ENCODE measurements at places on chromosomes 13 and 19.

- DNase-seq = no peak
Measured at GRCh38 chr13:112727581-112727980, 37.7 kb downstream of the ATP11A start.

- DNase-seq = no peak
Measured at GRCh38 chr13:67506407-67506806, 276.3 kb upstream of the PCDH9 start.

- no peak for DNase-seq
Measured at GRCh38 chr13:40059540-40060232, 404.2 kb downstream of the COG6 start.

DNA sequence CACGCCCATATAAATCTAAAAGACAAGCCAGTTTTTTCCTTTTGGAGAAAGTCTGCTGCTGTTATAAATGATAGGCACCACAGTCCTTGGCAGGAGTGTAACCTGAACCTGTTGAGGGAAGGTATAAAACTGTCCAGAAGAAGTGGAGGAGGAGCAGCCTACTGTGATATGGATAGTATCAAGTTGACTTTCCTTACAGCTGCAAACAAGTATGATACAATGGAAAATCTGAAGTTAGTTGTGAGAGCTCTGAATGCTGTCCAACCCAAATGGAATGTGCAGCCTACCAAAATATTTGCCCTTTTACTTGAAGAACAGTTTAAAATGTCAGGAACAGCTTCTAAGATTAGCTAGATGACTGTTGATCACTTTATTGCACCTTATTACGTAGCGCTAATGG is 399.6 kb downstream of the FGF14 start:
- DNase-seq = no peak

- no peak for DNase-seq
Measured at GRCh38 chr19:33063753-33064457, 783 bp downstream of the RHPN2 start.

GRCh38 chr19:2604747-2605329 is 97.7 kb downstream of the GNG7 start:
- DNase-seq = no peak

GRCh38 chr13:59444210-59444857 is 719.4 kb downstream of the DIAPH3 start:
- DNase-seq = no peak

GRCh38 chr19:46186101-46186716 is 38.2 kb downstream of the IGFL2 start:
- DNase-seq = no peak

DNA sequence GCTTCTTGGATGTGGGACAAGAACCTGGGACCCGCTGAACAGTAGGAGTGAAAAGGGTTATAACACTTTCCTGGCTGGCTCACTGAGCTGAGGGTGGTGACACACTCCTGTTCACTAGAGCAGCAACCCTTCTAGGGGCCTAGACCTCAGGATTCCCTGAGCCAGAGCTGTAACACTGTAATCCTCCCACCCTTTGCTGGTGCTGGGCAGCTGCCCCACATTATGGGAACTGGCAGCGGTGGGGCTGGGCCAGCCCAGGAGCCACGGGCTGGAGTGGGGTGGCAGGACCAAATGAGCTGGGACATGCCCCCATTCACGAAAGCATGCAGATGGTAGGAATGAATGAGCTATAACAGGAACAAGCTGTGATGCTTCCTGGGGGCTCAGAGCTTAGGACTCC is 110.6 kb downstream of the B3GLCT start:
- no peak for DNase-seq

GRCh38 chr13:36370108-36370429 is 23.9 kb upstream of the SPART start:
- DNase-seq = no peak

DNA sequence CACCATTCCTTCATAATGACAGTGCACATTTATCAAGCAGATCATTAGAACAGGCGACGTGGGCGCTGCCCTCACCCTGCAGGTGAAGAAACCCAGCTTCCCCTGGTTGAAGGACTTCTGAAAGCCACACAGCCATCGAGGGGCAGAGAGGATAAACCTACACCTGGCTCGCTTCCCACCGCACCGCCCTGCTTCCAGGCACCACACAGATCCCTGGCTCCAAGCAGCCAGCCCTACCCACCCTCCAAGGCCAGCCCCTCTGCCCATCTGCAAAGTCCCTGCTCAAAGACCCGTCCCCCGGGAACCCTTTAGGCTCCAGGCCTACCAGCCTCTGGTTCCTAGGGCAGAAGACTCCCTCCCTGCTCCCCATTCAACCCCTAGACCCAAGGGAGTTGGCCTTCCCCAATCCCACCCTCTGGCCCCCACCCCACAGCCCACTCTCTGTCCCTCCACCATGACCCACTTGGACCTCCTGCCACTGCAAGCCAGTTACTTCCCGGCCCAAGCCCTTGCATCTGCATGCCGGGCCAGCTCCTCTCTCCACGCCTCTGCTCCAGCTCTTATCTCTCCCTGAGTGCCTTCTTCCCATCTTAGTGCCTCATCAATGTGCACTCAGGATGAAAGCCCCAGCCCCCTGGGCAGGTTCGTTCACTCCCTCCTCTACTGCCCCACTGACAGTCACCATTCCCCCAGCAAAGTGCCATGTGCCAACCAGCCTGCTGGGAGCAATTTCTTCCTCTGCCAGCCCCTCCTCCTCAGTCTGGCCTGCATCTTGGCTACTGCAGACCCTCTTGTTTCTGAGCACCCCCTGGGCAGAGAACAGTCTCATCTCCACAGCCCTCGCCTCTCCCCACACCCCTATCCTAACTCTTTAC is 28.0 kb downstream of the PEPD start:
- no peak for DNase-seq

- no peak for DNase-seq
Measured at GRCh38 chr13:98222081-98222554, 45.0 kb upstream of the RNF113B start.

DNA sequence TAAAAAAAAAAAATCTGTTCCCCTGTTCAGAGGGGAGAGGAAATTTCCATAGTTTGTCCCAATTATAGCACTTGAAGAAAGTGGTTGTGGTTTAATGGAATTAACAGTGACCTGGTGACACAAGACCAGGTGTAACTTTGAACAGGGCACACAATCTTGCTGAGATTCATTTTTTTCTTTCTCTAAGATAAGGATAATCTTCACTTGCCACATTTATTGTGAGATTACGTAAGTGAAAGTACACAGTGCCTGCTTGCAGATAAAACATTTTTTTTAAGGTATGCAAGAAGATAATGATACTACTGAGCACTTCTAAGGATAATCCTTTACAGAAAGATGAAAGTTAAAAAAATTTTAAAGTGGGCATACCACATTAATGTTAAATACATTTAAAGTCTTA is 448.1 kb downstream of the DIAPH3 start:
- DNase-seq = no peak

GRCh38 chr13:23086968-23087623 is 93.7 kb upstream of the SGCG start:
- DNase-seq = no peak

- no peak for DNase-seq
Measured at GRCh38 chr13:34620862-34621261, 321.2 kb upstream of the NBEA start.

DNA sequence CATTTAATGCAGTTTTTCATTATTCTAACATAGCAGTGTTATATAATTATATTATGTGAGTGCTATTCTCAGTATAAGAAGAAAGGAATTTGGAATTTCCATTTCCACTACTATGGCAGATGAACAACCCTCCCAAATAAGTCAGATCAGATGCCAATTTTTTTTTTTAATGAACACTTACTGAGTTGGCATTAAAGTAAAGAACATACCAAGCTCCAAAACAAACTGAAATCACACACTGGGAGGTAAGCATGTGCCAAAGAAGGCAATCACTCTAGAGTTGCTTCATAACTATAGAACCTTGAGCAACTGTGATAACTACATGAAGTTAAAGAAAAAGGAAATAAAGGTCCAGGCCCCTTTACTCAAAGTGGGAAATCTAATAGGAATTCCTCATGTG is 90.3 kb downstream of the RNF17 start:
- DNase-seq = no peak

GRCh38 chr13:107807306-107808073 is 407.8 kb downstream of the LIG4 start:
- DNase-seq = peak; percentile 89

DNA sequence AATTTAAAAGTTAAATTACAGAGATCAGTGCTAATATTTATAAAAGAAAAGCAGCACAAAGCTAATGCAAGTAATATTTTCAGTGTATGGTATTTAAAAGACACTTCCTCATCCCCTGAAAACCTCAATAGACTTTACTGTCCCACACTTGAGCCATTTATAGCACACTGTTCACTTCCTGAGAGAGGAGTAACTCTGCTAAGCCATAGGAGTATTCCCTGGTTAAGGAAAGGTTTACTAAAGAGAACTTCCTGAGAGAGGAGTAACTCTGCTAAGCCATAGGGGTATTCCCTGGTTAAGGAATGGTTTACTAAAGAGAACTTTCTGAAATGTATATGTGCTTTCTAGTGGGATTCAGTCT is 159.4 kb downstream of the NHLRC3 start:
- no peak for DNase-seq

- DNase-seq = no peak
Measured at GRCh38 chr13:20521364-20522115, 4.1 kb downstream of the CRYL1 start.

- DNase-seq = no peak
Measured at GRCh38 chr19:1438933-1439354, 748 bp downstream of the RPS15 start.

DNA sequence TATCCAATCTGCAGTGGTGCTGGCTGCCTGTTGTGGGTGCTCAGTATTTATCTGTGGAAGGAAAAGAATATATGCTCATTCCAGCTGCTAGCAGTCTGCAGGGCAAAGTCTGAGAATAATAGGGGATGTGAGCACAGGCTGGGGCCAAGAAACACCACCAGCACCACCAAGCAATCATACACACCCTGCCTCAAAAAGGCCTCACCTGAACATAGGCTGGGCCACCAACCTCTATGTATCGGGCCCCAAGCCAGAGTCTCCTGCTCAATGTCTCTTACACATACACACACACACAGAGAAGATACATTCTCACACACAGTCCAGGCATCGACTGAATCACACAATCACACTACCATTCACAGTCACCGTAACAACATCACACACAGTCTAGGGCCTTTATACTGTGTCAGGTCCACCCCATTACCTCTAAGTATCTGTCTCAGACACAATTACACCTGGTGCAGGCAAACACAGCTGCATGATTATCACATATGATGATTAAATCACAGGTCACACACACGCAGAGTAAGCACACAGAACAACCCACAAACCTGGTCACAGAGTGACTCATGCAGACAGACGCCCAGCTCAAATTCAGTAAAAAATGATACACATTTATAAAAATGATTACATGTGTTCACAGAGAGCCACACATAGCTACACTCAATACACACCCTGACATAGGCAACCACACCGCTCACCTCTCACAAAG is 1.3 kb upstream of the ZSCAN22 start:
- no peak for DNase-seq

DNA sequence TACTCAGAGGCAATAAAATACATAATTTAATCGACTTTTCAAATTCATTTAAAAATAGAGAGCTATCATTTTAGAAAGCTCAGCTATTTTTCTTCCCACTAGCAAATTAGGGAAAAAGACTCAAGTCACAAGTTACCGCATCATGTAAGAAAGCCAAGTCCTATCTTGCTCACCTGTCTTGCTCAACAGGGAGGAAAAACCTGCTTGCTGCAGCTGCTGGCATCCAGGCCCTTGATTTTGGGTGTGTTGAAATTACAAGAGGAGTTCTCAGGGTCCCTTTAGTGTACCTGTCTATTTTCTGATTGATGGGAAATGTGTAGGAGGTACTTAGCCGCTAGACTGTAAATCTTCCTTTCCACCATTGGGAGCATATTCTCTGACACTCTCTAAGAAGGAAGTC is 22.2 kb downstream of the SLC10A2 start:
- DNase-seq = no peak

- DNase-seq = no peak
Measured at GRCh38 chr19:57106722-57107235, 13.0 kb upstream of the USP29 start.

DNA sequence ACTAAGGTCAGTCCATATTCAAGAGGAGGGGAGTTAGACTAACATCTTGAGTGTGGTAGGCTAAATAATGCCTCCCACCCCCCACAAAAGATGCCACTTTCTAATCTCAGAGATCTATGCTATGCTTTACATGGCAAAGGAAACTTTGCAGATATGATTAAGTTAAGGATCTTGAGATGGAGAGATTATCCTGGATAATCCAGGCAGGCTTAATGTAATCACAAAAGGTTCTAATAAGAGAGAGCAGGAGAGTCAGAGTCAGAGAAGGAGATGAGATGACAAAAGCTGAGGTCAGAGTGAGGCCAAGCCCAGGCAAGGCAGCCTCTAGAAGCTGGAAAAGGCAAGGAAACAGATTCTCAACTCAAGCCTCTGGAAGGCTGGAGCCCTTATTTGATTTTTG is 1011.6 kb downstream of the PCDH9 start:
- no peak for DNase-seq

DNA sequence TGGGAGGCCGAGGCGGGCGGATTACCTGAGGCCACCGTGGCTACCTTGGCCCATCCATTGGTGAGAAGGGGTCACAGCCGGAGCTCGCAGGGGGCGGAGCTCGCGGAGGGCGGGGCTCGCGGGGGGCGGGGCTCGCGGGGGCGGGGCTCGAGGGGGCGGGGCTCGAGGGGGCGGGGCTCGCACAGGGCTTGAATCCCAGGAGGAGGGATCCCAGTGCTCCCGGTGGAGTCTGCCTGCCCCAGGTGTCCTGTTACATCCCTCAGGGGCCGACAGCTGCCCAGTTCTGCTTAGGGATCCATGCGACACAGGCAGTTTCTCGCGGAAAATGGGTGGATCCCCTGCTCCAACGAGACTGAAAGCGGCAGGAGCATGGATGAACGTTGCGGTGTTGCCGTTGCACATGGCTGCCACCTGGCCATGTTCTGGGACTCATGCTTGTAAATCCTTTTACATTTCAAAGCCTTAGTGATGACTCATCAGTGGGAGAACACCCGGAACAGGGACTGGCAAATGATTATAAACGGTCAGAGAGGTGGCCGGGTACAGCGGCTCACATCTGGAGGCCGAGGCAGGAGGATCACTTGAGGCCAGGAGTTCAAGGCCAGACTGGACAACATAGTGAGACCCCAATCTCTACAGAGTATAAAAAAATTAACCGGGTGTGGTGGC is 25.1 kb downstream of the TMPRSS9 start:
- DNase-seq = no peak

- no peak for DNase-seq
Measured at GRCh38 chr19:29567366-29567915, 38.6 kb upstream of the POP4 start.

GRCh38 chr19:2436384-2436783 is 9.0 kb upstream of the TIMM13 start:
- DNase-seq = no peak

- no peak for DNase-seq
Measured at GRCh38 chr19:16001481-16002312, 52.9 kb downstream of the OR10H4 start.
